ENCODE measurements at places on chromosomes 1 and 21. TPM values are rescaled to one million over a fixed set of nuclear protein-coding genes. Genes with fewer than 3 reads are reported as not detected.

Gene TSACC
- total RNA-seq, result 1.0 TPM

Gene SPATA45
- not detected for total RNA-seq

Gene GJA8
- not detected for total RNA-seq

Gene CADM3
- total RNA-seq, result 6.3 TPM

Gene HRNR
- total RNA-seq, result not detected

Gene HIVEP3
- 7.2 TPM for total RNA-seq

Gene CNN3
- 87.7 TPM for total RNA-seq

Gene IFI44L
- 20.7 TPM for total RNA-seq

Gene CELA2B
- total RNA-seq, result not detected

DNA sequence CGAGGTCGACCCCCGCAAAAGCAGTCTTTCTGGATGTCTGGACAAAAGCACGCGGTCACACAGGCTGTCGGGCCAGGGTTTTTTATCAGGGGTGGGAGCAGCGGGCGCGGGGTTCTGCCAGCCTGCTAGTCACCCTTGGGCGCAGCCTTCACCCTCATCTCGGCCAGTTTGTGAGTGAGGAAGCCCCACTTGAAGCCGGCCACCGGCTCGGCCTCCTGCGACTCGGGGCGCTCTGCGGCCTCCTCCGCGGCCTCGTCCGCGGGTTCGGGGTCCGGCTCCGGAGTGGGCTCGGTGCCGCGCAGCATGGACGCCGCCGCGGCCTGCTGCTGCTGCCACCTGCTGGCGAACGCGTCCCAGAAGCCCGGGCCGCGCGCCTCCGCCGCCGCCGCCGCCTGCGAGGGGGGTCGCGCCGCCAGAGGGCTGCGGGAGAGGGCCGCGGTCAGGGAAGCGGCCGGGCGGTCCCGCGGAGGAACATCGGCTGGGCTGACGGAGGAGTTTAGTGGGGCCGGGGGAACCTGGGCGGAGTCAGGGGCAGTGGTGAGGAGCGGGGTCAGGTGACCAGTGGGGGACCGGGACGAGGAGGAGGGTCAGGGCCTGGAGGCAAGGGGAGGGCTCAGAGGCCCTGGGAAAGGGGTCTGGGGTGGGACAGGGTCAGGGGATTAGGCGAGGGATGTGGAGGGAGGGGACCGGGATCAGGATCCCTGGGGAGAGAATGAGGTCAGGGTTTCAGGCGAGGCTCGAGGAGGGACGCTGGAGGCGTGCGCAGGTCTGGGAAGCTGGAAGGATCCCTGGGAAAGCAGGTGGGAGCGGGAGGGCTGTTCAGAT lies 4.5 kb downstream of the C1orf232 start:
- peak; percentile 59 for DNase-seq

DNA sequence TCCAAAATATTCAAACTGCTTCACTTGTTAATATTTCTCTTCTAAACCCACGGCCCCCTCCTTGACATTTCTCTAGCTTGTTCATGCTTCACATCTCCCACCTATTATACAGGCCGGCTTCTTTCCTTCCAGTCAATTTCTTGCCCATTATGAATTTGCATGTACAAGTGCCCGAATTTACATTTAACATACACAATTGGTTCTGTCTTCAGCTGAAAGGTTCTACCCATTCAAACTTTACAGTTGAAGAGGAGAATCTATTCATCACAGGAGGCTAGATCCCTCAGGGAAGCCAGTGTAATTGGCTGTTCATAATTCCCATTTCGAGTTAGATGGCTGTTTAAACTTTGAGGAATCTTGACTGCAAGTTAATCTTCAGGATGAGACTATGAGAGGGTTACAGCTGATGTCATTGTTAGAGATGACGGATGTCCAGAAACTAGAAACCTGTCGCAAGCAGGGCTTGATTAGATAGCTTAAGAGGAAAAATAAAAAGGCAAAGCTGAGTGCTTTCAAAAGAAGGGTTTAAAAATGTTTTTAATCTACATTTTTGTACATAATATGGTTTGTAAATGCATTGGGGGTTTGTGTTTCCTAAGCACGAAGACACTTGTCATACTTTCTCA lies 157.0 kb downstream of the ADSS2 start:
- no peak for DNase-seq

GRCh38 chr1:29804181-29804899 lies 568.0 kb downstream of the PTPRU start:
- no peak for DNase-seq

DNA sequence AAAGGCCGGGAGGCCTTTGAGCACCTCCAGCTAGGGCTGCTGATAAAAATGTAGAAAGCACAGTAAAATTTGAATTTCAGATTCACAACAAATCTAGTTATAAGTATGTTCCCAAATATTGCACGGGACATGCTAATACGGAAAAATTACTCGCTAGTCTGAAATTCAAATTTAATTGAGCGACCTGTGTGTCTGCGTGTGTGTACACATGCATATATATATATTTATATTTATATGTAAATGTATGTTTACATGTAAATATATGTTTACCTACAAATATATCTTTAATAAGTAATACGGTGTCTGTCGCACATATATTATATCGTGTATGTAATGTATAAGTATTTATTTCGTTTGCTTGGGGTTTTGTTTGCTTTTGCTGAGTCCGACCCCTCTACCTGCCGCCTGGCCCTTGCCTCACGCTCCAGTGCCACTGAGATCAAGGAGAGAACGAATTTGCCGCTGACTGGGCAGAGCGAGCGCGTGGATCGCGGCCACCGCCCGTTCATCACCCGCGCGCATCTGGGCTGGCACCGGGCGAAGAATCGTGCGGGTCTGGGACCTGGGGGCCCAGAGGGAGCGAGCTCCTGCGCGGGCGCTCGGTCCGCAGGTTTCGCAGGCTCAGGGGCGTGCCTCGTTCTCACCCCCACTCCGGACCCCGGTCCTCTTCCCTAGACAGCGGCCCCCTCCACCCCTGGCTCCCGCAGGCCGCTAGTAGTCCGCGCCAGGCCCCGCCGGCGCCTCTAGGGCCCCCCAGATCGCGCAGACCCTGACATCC lies 534 bp upstream of the WRAP73 start:
- no peak for DNase-seq

- DNase-seq, result no peak
These were observed 223.3 kb downstream of the GPATCH2 start for GRCh38 chr1:217407534-217408001.

DNA sequence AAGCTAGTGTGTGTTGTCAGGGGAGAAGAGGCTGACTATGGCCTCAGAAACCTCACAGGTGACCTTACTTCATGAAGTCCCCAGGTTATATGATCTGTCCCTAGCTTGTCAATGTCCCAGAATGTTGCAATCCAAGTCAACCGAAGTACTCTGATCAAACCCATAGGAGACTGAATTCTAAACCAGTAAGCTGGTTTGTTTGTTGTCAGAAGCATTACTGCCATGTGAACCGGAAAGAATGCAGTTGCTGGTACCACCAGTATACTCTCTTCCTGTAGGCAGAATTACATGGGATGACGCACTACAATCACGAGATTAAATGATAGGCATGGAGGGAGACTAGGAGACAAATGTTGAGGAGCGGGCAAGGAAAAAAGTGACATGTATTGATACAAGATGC lies 26.1 kb upstream of the MAN1A2 start:
- no peak for DNase-seq

GRCh38 chr1:186091222-186091720 lies 283.8 kb downstream of the TPR start:
- no peak for DNase-seq

- peak; percentile 81 for DNase-seq
These were observed 57.3 kb downstream of the NKAIN1 start for GRCh38 chr1:31182352-31182751.

- DNase-seq, result no peak
These were observed 21.6 kb upstream of the TSPEAR start for GRCh38 chr21:44732956-44733355.

GRCh38 chr1:225474439-225474985 lies 46.7 kb upstream of the LBR start:
- no peak for DNase-seq

GRCh38 chr1:213761845-213762407 lies 225.8 kb upstream of the PROX1 start:
- no peak for DNase-seq

GRCh38 chr1:76759950-76760349 lies 107.3 kb upstream of the ST6GALNAC5 start:
- peak; percentile 28 for DNase-seq

GRCh38 chr1:14650951-14651350 lies 52.5 kb downstream of the KAZN start:
- DNase-seq, result no peak

DNA sequence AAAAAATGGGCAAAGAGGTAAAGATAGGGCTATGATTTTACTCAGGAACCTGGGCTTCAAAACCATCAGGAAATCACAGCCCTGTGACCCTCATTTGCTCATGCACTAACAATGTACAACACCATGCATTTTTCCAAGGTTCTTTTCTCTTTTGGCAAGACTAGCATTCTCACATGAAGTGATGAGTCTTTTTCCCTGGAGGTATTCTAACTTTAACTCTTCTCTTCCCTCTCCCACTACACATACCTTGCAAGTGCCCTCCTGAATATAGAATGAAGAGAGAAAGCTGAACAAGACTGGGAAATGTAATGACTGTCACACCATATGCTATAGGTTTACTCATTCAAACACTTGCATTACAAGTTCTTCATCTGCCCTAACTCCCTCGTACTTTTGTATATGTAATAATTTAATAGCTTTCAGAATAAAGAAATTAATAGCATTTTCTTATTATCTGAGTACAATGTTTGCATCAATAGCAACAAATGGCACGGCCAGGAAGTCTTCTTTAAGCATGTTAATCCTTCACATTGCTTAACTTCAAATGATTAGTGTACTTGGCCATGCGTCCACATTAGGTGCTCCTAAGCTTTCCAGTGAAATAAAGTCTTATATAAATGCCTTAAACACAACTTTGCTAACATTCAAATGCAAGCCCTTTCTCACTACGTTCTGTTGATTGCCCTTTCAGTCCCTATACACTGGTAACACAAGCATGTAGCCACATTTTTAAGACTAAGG lies 1.8 kb downstream of the NIBAN1 start:
- no peak for DNase-seq

DNA sequence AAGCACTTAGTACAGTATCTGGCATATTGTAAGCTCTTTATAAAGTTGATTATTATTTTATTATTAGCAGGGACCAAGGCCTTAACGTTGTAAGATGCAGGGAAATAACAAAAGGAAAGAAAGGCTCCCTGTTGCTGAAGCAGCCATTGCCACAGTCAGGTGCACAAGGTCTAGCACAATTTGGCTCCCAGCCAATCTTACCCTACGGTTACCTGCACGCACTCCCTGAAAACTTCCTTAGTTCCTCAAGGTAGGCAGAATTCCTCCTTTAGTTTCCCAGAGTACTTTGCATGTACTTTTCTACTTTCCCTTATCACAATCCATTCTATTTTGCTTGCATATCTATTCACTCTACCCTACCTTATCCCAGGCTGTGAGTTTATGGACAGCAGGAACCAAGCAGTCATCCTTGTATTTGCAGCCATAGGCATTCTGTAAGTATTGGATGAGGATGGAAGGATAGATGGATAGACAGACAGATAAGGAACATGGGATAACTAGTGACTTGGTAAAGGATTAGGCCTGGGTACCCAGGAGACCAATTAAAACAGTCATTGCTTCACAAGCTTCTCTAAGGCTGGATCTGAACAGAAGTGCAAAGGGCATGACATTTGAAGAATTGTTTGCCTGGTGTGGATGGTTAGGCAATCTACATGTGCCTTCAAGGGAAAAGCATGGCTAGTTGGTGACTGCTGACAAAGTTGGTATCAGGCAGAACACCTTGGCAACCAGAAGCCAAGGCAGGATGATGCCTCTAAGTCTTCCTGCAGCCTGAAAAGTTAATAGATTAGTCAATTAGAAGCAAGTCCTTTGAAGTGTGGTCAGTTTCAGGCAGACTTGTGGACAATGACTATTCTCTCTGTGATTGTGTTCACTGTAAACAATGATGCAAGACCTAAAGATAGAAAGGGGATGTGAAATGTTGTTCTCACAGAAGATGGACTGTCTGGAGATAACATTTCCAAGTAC lies 20.8 kb upstream of the JAK1 start:
- DNase-seq, result no peak

- no peak for DNase-seq
These were observed 34.6 kb upstream of the DARS2 start for GRCh38 chr1:173789841-173790240.

- DNase-seq, result no peak
These were observed 8.4 kb downstream of the TP73 start for GRCh38 chr1:3660704-3661103.

GRCh38 chr1:117575586-117576225 lies 30.1 kb upstream of the TENT5C start:
- no peak for DNase-seq
